OCI-M1 (cell line): ENCODE measurements at places on chromosomes 4 and X.

DNA sequence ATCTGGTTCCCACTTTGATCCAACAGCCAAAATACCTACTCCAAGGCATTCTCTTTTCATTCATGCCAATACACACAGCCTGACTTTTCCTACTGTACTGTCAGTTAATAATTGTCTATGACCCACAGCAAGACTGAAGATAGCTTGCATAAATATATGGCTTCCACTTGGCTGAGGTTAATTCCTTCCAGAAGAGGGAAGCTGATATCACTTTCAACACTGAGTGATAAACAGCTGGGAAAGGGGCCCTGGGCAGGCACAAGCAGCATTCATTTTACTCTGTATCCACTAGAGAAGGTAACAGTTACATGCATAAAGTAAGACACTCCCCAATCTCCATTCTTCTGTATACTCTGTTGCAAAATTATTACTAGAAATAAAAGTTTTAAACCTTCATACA is 200.2 kb upstream of the UGT8 start:
- DNase-seq, result peak; percentile 53

DNA sequence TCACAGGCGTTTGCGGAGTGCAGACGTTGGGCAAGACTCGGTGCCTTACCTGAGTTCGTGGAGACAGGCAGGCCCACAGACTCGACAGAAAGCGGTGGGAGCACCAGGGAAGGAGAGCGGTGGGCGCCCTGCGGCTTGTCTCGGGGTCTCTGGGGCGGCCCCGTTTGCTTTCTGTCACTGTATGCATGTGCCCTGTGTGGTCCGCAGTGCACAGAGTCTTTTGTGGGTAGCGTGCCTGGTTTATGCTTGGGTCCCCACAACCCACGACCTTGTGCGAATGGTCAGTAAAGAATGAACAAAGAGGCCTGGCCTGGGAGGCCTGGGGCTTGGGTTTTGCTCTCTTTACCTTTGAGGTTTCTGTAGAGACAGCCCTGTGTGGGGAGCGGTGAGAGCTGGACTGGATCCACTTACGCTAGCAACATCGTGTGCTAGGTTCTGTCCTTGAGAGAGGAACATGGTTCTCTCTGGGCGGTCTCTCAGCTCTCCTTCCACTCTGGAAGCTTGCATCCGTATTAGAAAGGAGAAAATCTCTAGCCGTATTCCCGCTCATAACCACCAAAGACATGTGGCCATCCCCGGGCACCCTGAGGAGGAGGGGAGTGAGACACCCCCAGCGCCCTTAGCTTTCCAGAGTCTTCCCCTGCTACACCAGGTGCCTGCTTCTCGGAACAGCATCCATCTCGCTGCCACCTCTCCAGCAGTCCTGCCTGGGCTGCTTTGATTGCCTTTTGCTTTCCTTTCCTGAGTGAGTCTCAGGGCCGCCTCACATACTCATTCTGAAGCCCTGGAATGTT is 1.2 kb downstream of the TADA2B start:
- no peak for DNase-seq

GRCh38 chr4:153655928-153656327 is 28.2 kb upstream of the TLR2 start:
- DNase-seq, result no peak

GRCh38 chr4:68180849-68181526 is 51.3 kb upstream of the TMPRSS11F start:
- no peak for DNase-seq

DNA sequence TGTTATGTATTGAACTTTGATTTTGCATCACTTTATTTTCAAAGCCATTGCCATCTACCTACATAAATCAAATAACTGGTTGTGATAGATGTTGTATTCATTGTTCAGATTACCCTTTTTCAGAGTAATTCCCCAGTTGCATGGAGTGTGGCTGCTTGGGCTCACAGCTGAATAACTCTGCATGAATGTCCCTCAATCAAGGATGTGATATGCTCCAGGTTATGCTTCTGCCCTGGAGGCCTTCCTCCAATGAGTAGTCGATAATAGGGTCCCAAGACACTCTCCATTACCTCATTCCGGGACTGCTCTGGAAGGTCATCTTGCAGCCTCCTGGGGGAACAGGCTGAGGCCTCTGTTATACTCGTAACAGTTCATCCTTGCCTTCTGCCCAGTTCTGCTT is 251.8 kb downstream of the ADGRL3 start:
- no peak for DNase-seq

- DNase-seq, result peak; percentile 79
Measured at GRCh38 chr4:37803348-37803973, 23.0 kb upstream of the PGM2 start.

DNA sequence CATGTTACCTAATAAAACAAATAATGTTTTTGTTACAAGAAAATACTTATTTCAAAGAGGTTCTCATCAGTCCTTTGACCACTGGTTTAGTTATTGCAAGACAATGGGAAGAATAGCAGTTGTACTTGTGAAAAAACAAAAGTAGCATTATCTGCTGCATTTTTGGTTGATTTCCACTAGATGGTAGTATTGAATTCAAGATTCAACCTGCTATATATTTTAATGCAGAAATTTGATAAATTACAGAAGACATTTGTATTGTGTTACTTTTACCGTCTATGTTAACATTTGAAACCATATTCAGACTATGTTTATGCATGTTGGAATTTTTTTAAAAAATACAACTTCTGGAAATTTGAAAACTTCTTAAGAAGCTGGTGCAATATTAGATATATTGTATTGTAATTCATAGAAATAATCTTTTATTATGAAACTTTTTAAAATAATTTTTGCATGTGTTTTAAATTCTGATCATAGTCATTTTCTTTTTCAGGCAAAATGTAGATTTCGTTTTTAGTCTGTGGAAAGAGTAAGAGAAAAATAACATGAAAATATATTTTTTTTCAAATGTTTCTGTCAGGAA is 56.4 kb downstream of the SPCS3 start:
- DNase-seq, result peak; percentile 65

- DNase-seq, result no peak
Measured at GRCh38 chr4:101919373-101919977, 128.9 kb downstream of the BANK1 start.

DNA sequence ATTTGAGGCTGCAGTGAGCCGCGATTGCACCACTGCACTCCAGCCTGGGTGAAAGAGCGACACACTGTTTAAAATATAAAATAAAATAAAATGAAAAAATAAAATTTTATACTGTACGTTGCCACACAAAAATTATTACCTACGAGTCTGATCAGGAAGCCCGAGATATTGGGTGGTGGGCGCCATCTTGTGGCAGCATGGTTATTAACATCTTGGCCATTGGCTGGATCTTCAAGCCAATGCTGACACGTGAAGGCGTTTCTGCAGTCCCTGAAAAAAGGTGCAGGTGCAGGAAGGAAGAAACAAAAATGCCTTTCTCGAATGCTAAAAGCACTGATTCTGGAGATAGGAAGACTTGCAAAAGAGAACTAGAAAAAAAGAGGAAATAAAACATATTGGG is 4.9 kb upstream of the TLR8 start:
- peak; percentile 66 for DNase-seq

- no peak for DNase-seq
Measured at GRCh38 chrX:136546371-136546781, 14.4 kb downstream of the VGLL1 start.

DNA sequence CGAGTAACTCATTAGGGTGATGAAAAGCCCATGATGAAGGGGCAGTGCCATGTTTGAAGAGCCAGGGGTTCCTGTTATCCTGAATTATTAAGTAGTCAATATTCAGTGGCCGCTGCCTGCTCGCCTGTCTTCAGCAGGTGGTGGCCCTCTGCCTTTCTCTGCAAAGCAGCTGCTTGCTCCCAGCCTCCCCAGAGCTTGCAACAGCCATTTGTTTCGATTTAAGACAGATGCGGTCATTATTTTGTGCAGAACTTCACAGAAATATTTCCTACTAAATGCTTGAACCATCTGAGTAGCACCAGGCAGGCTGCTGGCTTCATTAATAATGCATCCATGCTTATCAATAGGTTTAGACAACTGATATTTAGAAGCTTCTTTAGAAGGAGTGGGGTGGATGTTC is 104.3 kb upstream of the TTC29 start:
- no peak for DNase-seq

DNA sequence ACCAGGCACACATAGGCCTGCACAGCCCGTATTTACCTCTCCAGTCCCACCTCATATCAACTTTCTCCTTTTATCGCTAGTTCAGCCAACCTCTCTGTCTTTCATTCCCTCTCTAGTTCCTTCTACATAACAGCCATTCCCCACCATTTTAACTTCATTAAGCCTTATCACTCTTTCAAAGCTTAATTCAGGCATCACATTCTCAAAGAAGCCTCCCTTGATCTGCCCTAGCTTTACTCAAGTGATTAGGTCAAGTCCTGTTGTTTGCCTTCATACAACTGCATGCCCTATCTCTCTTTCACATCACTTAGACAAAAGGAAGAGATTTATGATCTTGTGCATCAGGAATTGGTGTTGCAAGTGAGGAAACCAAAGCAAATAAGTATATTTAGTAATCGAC is 74.2 kb downstream of the ALPK1 start:
- DNase-seq, result no peak

DNA sequence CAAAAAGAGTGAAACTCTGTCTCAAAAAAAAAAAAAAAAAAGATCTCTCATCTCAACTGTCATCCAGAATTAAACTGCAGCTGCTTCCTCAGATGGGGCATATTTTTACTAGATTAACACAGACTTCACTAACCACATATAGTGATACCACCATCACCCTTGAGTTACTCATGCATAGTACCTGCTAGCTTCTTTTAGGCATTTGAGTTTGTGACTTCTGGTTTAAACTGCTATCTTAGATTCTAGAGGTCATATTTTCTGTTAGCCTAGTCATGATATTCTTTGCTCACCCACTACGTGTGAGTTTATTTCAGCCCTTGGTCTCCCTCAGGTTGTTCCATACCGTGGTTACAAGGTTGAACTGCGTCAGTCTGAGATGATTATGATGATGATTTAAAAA is 154.9 kb upstream of the BMP3 start:
- peak; percentile 30 for DNase-seq

GRCh38 chrX:19389227-19389845 is 45.6 kb downstream of the PDHA1 start:
- DNase-seq, result no peak

GRCh38 chr4:54315561-54316538 is 86.8 kb downstream of the PDGFRA start:
- peak; percentile 27 for DNase-seq

GRCh38 chr4:84738622-84739021 is 155.7 kb downstream of the CDS1 start:
- no peak for DNase-seq

- DNase-seq, result no peak
Measured at GRCh38 chr4:48275686-48276085, 6.0 kb upstream of the TEC start.

DNA sequence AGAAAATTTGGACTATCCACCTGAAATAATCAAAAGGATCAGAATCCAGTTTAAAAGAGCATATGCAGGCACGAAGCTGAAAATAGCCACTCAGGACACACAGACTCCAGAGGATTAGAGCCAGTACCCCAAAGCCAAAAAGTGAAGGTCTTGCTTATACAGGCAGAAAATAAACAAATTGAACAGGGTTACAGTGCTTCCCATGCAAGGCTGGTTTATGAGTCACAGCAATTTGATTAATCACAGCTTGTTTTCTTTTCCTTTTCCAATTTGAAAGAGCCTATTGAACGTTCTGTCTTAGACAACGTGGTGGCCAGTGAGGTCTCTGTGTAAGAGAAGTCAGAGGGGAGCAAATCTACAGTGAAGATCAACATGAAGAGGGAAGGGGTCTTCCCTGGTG is 10.2 kb downstream of the HGFAC start:
- no peak for DNase-seq

GRCh38 chrX:30313322-30313721 is 4.1 kb upstream of the NR0B1 start:
- no peak for DNase-seq

DNA sequence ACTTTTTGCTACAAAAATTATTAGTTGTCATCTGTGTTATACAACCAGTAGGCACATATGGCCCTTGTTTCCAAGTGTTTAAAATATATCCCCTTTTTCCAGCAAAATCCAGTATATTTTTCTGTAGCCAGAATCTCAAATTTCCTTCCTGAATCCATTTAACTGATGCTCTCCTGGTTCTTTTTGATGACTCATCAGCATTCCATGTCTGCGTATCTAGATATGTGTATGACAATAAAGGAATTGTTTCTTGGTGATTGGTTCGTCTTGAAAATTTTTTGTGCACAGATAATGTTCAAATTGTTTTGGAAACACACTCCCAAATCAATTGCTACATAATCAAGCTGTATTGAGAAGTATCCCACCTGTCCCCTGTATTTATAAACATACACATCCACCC is 98.3 kb downstream of the ITM2A start:
- no peak for DNase-seq

- DNase-seq, result no peak
Measured at GRCh38 chr4:116705466-116705865, 379.9 kb downstream of the TRAM1L1 start.

- DNase-seq, result peak; percentile 24
Measured at GRCh38 chrX:27966492-27966891, 14.8 kb downstream of the DCAF8L1 start.

GRCh38 chrX:47198026-47198686 is 4.5 kb downstream of the UBA1 start:
- no peak for DNase-seq

DNA sequence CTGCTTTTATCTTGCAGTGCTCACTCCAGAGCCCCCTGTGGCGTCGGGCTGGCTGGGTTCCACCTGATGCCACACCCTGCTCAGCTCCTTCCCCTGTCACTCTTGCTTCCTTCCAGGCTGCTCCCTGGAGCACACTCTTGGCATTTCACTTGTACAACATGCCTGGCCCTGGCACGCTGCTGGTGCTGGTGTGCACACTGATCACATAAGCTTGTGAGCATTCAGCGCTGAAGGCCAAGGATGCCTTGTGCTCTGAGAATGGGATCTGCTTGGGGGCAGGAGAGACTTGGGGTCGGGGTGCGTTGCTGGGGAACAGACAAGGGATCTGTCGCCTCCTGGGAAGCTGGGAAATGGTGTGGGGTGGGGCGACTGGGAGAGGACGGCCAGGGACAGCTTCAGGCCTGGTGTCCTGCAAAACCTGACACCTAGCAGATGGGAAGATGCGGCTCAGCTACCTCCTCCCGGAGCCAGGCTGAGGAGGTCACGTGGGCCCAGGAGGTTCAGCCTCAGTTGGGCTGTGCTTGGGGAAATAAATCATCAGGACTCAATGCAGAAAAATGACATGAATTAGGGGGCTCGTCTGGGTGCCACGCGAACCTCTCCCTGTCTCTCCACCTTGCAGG is 108.5 kb downstream of the PHKA2 start:
- DNase-seq, result no peak

DNA sequence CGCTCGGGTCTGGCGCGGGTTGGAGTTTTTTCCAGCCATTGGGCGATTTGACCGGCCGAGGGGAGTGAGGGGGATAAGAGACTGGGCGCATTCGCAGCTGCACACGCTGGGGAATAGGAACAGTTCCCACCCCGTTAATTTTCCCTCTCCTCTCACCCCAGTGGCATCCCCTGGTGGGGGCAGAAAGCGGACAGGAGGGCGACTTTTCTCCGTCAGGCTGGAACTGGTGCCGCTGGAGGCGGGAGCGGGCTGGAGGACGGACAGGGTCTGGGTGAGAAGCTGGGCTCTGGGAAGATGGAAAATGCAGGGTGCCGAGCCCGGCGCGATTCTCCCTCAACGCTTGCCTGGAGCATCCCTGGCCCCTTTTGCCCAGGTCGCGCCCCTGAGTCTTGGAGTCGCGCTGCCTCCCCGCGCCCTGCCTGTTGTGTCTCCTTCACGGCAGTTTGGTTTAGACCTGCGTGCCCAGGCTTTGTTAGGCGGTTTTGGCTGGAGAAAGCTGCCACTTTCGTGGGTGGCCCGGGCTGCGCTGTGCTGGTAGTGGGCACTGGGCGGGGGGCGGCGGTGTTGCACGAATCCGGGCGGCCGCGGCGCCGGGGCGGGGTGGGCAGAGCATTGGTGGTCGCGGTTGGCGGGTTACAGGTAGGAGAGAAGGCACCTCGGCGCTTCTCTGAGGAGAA is 2.0 kb downstream of the ADGRL3 start:
- DNase-seq, result peak; percentile 58
